ENCODE measurements at places on chromosomes 16 and 17.

DNA sequence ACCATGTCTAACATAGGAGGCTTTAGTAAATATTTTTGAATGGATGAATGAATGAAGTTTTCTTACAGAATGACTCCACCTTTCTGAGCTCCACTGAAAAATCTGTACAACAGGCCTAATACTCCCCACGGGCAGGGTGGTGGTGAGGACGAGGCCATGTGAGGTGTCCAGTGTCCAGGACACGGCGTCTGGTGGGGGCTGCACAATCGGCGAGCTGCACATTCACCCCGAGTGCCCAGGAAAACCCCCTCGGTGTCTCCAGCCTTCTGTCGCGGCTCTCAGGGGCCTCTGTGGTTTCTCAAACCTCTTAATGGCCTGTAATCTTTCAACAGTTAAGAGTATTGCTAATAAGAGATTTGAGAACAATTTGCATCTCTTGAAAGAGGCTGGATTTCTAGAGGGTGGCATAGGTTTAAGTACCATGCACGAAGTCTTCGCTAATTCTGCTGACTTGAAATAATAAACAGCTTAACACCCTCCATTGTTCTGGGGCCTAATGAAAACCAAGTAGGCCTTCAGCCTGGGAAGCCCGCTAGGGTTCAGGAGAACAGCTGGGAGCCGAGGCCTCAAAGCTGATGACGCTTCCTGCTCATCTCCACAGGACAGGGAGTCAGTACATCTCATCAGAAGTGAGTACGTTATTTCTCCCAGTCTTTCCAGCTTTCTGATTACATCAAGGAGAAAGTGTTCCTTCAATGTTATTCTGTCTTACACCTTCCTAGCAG is 304.6 kb upstream of the FOXF1 start:
- DNase-seq = no peak

DNA sequence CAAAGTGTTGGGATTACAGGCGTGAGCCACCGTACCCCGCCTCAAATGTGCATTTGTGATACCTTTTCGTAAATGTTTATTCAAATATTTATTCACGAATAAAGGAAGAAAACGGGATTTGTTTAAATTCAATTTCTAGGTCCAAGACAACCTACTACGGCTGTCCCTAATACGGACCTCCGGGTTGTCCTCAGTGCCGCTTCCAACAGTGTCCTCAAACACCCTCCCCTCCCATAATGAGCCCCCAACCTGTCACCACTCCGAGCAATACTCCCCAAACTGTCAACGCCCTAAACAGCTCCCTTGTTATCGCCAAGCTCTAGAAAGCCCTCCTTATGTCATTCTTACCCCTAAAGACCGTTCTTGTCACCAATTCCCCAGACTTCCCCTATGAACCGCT is 539 bp upstream of the GABARAPL2 start:
- DNase-seq = no peak

- DNase-seq = no peak
Observed at GRCh38 chr16:85544016-85544415, 69.1 kb upstream of the GSE1 start.

DNA sequence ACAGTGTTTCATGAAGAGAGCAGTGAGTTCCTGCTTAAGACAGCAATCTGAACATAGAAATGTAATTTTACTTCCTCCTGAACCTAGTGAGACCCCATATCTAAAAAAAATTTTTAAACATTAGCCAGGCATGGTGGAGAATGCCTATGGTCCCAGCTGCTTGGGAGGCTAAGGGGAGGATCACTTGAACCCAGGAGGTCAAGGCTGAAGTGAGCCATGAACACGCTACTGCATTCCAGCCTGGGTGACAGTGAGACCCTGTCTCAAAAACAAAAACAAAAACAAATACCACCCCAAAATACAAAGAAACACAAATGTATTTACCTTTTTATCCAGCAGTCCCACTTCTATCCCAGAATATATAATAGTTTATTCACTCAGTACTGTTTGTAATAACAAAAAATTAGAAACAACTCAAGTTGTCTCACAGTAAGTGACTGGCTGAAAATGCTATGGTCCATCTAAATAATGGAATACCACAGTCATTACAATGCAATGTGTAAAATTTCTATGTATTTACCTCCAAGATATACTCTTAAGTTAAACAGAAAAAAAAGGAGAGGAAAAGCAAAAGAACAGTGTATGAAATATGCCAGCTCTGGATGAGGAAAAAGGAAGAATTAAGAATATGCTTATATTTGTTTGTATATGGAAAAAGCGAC is 16.3 kb downstream of the CFDP1 start:
- no peak for DNase-seq

GRCh38 chr17:74712301-74712700 is 422 bp downstream of the CD300LF start:
- no peak for DNase-seq

DNA sequence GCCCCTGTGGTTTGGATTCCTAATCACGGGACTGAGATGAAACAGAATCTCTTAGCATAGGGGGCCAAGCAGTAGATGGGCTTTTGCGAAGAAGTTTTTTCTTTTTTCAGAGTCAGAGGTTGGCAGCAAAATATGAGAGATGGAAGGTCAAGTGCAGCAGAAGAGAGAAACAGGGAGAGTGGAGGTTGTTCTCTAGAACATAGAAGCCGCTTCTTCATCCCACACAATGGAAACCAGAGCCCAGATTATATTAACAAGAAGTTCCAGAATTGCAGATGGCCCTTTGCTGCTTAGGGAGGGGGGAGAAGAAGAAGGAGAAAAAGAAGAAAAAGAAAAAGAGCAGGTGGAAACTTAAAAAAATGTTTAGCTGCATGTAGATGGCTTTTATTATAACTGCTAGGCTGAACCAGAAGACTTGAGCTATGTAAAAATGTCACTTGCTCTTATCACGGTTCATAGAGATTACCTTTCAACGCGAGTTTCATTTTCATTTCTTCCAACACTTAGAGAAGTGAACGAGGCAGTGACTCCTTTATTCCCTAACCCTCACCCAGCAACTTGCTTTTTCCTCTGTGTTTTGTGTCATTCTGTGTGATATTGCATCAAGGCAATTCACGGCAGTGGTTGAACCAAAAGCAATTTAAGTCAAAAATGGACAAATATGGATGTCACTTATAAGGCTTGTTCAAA is 737.5 kb downstream of the WWOX start:
- no peak for DNase-seq

- no peak for DNase-seq
Observed at GRCh38 chr17:48023400-48024148, 14.0 kb downstream of the COPZ2 start.

- no peak for DNase-seq
Observed at GRCh38 chr17:81265576-81265975, 26.5 kb downstream of the NDUFAF8 start.

GRCh38 chr17:32341857-32342602 is at the start of gene C17orf75:
C17orf75 (minus strand) TSS chr17:32342173; CDS start chr17:32342139, 34 bp downstream.
- peak; percentile 22 for DNase-seq

DNA sequence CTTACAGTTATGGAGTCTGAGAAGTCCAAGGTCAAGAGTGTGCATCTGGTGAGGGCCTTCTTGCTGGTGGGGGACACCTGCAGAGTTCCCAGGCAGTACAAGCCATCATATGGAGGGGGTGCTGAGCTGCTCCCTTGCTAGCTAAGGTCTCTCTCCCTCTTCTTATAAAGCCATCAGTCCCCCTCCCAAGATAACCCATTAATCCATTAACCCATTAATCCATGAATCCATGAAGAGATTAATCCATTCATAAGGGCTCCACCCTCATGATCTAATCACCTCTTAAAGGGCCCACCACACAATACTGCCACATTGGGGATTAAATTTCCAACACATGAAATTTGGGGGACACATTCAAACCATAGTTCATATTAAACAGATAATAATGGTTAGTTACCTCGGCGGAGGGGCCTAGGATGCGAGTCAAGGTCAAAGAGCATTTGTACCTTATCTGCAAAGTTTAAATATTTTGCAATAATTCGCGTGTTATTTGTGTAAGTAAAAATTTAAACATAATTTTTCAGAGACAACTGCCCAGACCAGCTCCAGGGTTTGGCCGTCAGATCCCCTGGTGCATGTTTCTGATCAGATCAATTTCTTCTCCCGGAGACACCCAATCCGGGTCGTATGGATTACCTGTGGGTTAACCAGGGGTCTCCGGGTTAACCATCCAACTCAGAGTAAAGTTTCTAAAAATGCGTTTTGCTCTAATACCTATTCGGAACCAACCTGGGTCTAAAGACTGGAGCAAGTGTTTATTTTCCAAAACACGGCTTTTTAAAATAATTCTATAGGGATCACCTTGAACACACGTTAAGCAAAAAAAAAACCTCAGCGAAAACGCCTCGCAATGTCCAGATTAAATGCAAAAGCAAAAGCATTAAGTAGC is 740 bp upstream of the POLR3E start:
- no peak for DNase-seq

GRCh38 chr17:41801374-41802271 is 10.1 kb downstream of the P3H4 start:
- no peak for DNase-seq

DNA sequence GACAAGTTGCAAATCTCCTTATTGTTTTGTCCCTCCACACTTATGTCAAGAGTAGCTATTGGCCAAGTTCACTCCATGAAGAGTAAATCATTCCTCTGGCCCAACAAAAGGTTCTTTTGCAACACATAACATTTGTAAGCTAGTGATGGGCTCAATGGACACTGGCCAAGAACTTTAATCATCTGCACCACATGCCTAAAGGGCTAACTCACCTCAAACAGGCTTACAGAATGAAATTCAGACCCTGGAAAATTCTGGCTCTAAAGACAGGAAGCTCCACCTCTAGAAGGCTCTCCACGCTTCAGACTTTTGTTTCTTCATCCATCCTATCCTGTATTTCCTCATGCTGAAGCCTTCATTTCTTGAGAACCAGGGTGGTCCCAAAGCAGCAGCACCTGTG is 10.9 kb upstream of the ANKFN1 start:
- no peak for DNase-seq

GRCh38 chr17:45645330-45645729 is 138.8 kb upstream of the CRHR1 start:
- DNase-seq = no peak

GRCh38 chr17:80323982-80324381 is 63.3 kb downstream of the RNF213 start:
- DNase-seq = no peak

DNA sequence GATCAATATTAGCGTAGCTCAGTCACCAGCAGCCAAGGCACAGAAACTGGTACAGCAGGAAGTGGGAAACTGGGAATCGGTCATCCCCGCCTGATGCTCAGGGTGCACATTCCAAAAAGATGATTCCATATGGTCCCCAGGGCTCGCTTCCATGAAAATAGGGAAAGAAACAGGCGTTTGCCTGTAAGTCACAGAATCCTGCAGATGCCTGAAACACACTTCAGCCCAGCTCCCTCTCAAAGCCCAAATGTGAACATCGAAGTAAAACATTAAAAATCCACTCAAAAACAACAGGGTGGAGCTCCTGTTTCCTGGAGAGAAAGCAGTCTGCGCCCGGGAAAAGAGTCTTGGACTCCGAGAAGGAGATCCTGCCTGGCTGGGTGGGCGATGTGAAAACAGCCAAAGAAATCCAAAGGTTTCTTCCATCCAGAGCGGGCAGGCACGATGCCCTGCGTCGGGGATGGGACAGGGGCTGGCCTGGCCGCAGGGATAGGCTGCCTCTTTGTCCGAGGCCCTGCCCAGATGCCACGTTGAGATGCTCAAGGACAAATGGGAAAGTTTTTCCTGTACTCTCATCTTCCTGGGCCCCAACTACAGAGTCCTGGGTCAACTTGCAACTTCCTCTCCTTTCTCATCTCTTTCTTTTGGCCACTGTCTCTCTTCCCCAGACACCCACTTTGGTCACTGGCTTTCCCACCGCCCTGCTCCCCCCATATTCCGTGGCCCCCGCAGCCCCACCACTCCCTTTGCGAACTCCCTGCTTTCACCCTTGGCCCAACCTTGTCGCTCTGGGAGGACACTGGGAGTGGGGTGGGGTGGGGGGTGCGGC is 743 bp downstream of the WIPI1 start:
- peak; percentile 70 for DNase-seq

GRCh38 chr16:2736476-2737237 is 15.8 kb upstream of the SRRM2 start:
- DNase-seq = no peak

DNA sequence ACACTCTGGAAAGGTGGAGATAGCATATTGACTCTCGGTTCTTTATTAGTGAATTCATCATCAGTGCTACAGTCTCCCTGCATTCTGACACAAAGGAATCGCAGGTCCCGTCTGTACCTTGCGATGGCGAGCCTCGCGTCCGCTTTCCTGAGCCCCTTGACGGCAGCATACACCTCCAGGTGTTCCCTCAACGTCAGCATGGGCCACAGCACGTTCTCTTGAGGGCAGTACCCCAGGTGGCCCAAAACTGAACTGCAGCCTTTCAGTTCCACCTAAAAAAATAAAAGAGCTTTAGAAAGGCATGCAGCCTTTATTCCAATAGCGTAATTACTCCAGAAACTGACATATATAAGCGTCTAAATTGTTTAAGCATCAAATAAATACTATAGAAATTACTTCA is 24.2 kb upstream of the ABCA9 start:
- DNase-seq = no peak
